ENCODE measurements at places on chromosomes 7 and 10.

GRCh38 chr7:158011941-158012340, 575.7 kb downstream of the PTPRN2 start:
- no peak for DNase-seq

GRCh38 chr7:140275069-140275965, 98.5 kb upstream of the KDM7A start:
- DNase-seq = peak; percentile 6

- no peak for DNase-seq
Measured at GRCh38 chr10:110368556-110368955, 63.8 kb upstream of the SMNDC1 start.

- peak; percentile 79 for DNase-seq
Measured at GRCh38 chr7:20172736-20173334, 44.3 kb downstream of the MACC1 start.

- DNase-seq = no peak
Measured at GRCh38 chr10:60663850-60664249, 114.4 kb upstream of the CDK1 start.

- no peak for DNase-seq
Measured at GRCh38 chr10:71184421-71184820, 27.9 kb upstream of the UNC5B start.

DNA sequence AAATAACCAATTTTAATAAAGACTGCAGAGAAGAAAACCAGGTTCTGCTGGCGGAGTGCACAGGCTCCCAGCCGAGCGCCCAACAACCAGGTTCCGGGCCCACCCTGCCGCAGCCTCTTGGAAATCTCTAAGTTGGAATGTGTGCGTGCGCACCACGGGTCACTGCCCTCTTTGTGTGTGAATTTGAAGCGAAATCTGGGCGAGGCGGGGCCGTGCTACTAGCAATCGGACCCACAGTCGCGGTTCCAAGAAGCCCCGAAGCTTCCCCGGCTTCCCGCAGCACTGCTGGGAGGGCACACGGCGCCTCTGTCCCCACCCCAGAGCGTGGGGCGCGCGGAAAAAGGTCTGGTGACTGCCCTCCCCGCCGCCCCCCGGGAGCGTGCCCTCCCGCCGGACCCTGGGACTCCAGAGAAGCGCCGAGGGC, 666 bp upstream of the MAP3K8 start:
- DNase-seq = peak; percentile 71

GRCh38 chr10:112536663-112537062, 89.6 kb downstream of the VTI1A start:
- DNase-seq = no peak

GRCh38 chr10:49171326-49172060, 16.7 kb downstream of the TMEM273 start:
- no peak for DNase-seq

DNA sequence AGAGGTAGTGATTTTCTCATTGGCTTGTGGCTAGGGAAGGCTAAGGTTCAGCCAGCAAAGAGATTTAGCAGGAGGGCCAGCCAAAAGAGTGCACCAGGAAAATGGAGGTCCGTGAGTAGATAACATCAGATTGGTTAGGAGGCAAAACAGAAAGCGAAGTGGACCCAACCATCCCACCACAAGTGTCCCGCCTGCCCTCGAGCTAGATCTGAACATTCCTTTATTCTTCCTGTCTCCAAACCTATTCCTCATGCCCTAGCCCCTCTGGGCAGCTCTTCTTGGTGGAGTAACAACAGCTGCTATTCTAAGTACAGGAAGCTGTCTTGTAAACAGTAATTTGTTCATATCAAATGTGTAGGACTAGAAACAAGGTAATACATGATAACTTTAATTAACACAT, 85.7 kb upstream of the BET1 start:
- DNase-seq = no peak

DNA sequence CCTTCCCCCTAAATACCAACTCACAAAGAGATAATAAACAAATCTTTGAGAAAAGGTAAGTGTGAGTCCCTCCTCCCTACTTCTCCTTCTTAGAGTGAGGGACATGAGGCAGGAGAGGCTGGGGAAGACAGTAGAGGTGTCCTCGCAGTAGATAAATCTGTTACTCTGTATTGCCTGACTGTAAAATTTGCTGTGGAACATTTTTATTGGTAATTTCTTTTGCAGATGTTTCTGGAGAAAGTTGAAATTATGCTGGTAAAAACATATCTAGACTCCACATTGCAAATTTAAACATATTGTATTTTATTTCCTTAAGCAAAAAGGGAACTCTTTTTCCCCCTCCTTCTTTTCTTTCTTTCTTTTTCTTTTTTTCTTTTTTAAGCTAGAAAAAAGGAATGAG, 58.5 kb downstream of the PLCE1 start:
- DNase-seq = no peak

DNA sequence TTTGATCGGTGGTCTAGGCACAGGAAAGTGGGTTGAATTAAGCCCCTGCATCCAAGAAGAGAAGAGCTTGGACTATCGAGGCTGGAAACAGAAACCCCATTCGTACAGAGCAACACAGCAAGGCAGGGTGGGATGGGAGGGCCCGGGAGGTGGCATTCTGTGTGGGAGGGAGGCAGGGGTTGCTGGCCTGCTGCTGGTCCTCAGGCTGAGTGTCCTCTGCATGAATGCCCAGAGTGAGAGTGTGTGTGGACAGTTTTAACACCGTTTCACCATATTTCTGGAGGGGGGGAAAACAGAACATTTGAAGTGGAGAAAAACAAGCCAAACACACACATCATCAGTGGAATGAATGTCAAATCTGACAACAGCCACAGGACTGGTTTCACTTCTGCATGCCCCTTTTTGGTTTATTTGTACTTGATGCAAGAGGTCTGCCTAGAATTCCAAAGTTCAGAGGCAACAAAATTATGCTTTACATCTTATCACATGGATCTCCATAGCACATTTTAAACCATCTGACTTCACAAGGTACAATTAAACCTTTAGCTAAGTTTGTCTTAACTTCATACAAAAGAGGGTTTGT, 11.1 kb upstream of the ENO4 start:
- DNase-seq = no peak
